ENCODE measurements at places on chromosomes 1 and 21.

GRCh38 chr1:110207831-110208230, 2.3 kb upstream of the KCNC4 start:
- no peak overlapping the region for H3K4me3 ChIP-seq
- H3K36me3 ChIP-seq = peaks cover 9% of the 10 kb centered on the region
- no peak overlapping the region for H3K27ac ChIP-seq
- DNase-seq = peak; percentile 64
- peaks cover 40% of the 10 kb centered on the region for H3K4me1 ChIP-seq

GRCh38 chr1:188652678-188653077, 1823.9 kb downstream of the PLA2G4A start:
- no peaks in the 10 kb centered on the region for H3K27me3 ChIP-seq
- H3K4me3 ChIP-seq = no peak overlapping the region
- no peak overlapping the region for H3K27ac ChIP-seq
- DNase-seq = no peak
- H3K36me3 ChIP-seq = no peaks in the 10 kb centered on the region

DNA sequence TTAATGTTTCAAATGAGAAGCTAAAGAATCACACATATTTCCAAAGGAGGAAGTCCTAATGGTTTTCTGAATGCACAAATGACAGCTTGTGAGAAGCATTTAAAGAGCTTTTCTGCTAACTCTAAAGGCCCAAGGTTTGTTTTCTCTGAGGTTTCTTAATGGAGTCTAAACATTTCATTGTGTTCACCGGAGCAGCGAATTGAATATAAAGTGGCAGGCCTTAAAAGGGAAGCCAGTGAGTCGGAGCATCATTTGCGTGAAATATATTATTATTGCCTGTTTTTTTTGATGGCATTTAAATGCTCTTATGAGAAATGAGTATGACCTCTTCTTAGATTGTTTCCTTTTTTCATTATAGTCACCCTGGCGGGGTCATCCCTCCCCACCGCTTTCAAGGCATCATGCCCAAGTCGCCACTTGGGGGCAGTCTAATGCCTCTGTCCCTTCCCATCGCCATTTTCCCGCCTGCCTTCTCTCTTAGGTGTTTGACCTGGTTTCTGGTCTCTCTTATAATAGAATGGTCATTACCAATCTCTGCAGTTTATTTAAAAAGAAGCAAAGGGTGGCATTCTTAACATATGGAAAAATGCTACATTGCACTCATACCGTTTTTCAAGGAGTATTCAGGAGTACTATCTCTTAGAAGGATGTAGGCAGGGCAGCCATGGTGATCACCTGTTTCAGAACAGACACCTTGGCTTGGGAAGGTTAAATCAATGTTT, 25.3 kb upstream of the OVAAL start:
- no peak overlapping the region for H3K27ac ChIP-seq
- no peak overlapping the region for H3K4me3 ChIP-seq
- no peaks in the 10 kb centered on the region for H3K4me1 ChIP-seq
- H3K27me3 ChIP-seq = peaks cover 31% of the 10 kb centered on the region
- peak; percentile 23 for DNase-seq

- DNase-seq = no peak
- H3K27ac ChIP-seq = no peak overlapping the region
- peaks cover 42% of the 10 kb centered on the region for H3K36me3 ChIP-seq
- peaks cover 22% of the 10 kb centered on the region for H3K4me1 ChIP-seq
- H3K27me3 ChIP-seq = no peaks in the 10 kb centered on the region
- H3K4me3 ChIP-seq = no peak overlapping the region
Observed at GRCh38 chr1:224189561-224189960, 6.5 kb downstream of the DEGS1 start.

GRCh38 chr1:35120458-35121133, 41.4 kb downstream of the ZMYM1 start:
- no peak for DNase-seq
- peaks cover 10% of the 10 kb centered on the region for H3K27me3 ChIP-seq
- peak overlapping the region; percentile 10 for H3K4me3 ChIP-seq
- H3K27ac ChIP-seq = no peak overlapping the region
- no peaks in the 10 kb centered on the region for H3K36me3 ChIP-seq
- peaks cover 11% of the 10 kb centered on the region for H3K4me1 ChIP-seq

DNA sequence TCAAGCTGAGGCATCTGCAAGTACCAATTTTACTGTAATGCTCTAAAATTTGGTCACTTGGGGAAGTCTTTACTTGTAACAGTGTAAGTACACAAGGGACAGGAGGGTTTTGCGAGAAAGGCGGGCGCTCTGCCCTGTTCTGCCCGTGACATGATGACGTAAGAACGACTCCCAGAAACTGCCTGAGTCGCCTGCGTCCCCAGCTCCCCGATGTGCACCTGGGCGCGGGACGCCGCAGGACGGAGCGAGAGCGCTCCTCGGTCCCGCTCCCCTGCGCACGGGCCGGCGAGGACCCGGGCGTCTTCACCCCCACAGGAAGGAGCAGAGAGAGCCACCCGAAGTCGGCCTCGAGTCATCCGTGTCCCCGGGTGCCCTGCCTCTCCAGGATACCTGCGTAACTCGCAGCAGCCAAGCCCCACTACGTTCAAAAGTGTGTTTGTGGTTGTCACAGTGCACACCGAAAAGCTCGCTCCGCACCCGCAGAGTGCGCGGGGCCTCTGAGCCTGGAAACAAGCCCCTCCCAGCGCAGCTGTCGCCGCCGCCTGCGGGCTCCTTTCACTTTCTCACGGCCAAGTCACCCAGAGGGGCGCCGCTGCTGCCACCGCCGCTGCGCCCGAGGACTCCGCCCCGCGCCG, 3.3 kb upstream of the ZBTB18 start:
- peaks cover 21% of the 10 kb centered on the region for H3K36me3 ChIP-seq
- H3K27ac ChIP-seq = peak overlapping the region; percentile 99
- peak overlapping the region; percentile 89 for H3K4me3 ChIP-seq
- peaks cover 17% of the 10 kb centered on the region for H3K27me3 ChIP-seq
- peak; percentile 95 for DNase-seq

- no peak for DNase-seq
- no peaks in the 10 kb centered on the region for H3K27me3 ChIP-seq
- H3K4me1 ChIP-seq = peaks cover 18% of the 10 kb centered on the region
- H3K36me3 ChIP-seq = no peaks in the 10 kb centered on the region
Observed at GRCh38 chr1:89361681-89362080, 2.2 kb upstream of the GBP6 start.

GRCh38 chr1:11823366-11824137, 17.6 kb downstream of the CLCN6 start:
- H3K27ac ChIP-seq = no peak overlapping the region
- no peaks in the 10 kb centered on the region for H3K4me1 ChIP-seq
- DNase-seq = no peak
- no peaks in the 10 kb centered on the region for H3K27me3 ChIP-seq
- no peak overlapping the region for H3K4me3 ChIP-seq

GRCh38 chr1:66984491-66984890, 59.7 kb downstream of the MIER1 start:
- H3K27ac ChIP-seq = peak overlapping the region; percentile 68
- no peaks in the 10 kb centered on the region for H3K27me3 ChIP-seq
- H3K36me3 ChIP-seq = peaks cover 51% of the 10 kb centered on the region

DNA sequence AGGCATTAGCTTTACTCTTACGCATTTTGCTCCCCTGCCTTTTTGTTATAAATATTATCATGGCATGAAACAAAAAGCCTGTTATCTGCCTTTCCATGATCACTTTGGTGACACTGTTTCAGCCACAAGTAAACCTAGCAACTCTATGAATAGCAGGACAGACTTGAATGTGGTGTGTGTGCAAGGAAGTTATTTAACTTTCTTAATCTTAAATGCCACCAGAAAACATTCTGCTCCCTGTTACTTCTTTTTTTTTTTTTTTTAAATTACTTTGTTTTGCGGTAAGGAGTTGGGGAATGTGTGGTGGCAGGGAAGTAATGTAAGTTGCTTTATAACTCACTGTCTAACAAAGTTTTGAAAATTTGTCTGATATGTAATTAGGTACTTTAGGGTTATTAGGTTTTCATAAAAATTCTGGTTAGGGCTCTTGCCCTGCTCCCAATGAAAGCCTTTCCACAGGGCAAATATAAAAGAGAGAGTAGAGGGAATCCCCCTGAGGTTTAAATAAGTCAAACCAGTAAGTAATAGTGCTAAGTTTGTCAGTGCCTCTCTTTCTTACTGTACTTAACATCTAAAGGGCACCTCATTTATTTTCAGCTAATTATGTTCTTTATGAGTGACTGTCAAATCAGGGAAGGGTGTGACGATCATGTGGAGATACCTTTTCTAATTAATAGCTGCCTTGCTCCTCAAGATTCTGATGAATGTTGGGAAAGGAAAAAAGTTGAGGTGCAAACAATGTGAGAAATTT, 39.5 kb downstream of the RASAL2 start:
- no peaks in the 10 kb centered on the region for H3K4me1 ChIP-seq
- DNase-seq = no peak
- H3K4me3 ChIP-seq = no peak overlapping the region
- no peaks in the 10 kb centered on the region for H3K27me3 ChIP-seq

GRCh38 chr1:162222014-162222413, 152.5 kb downstream of the NOS1AP start:
- peaks cover 2% of the 10 kb centered on the region for H3K36me3 ChIP-seq
- peaks cover 64% of the 10 kb centered on the region for H3K27me3 ChIP-seq
- H3K4me1 ChIP-seq = no peaks in the 10 kb centered on the region
- H3K4me3 ChIP-seq = no peak overlapping the region
- H3K27ac ChIP-seq = no peak overlapping the region

DNA sequence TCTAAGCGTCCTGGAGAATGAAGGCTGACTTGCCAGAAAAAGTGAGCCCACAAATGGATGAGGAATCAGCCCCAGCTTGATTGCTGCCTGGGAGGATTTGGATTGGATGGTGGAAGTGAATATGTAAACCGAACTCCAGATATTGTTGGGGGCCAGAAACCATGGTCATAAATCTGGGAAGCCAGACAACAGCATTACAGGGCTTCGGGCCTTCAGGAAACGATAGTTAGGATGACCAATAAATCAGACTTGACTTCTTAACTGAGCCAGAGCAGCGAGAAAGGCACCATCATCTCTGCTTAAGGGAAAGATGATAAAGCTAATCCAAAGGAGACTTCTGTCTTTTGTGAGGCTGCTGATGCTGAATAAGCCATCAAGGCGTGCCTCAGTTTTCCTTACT, 26.6 kb downstream of the FAM78B start:
- H3K4me1 ChIP-seq = no peaks in the 10 kb centered on the region
- H3K27me3 ChIP-seq = peaks cover 9% of the 10 kb centered on the region
- H3K4me3 ChIP-seq = no peak overlapping the region
- no peaks in the 10 kb centered on the region for H3K36me3 ChIP-seq
- no peak overlapping the region for H3K27ac ChIP-seq

DNA sequence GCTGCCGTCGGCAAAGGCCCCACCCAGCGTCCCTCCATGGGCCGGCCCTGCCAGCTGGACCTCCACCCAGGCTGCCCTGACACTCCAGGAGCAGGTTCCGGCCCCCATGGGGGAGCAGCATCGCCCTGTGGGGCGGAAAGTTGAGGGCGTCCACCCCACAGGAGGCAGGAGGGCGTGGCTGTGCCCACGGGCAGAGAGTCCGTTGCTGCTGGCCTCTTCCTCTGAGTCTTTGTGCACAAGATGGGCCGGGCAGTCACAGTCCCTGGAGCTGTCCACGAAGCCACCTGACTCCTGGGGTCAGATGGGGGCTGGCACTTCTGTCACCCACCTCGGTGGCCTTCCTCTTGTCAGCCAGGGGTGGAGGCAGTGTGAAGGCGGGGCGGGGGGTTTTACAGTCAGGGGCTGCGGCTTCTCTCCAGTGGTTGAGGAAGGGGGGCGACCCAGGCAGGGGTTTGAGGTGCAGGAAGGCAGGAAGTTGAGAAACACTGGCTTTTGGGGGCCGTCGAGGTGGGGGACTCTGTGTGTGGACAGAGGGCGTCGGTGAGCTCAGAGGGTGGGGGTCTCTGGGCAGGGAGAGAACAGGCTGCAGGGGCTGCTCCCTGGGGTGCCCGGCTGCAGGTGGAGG, 67.2 kb upstream of the TTC34 start:
- no peaks in the 10 kb centered on the region for H3K36me3 ChIP-seq
- no peak for DNase-seq
- H3K27ac ChIP-seq = no peak overlapping the region
- H3K4me3 ChIP-seq = no peak overlapping the region
- no peaks in the 10 kb centered on the region for H3K4me1 ChIP-seq
- H3K27me3 ChIP-seq = peaks cover 9% of the 10 kb centered on the region

GRCh38 chr1:6688001-6688400, 13.6 kb downstream of the DNAJC11 start:
- no peak overlapping the region for H3K4me3 ChIP-seq
- DNase-seq = no peak
- H3K27me3 ChIP-seq = no peaks in the 10 kb centered on the region
- peaks cover 22% of the 10 kb centered on the region for H3K4me1 ChIP-seq

- H3K27me3 ChIP-seq = no peaks in the 10 kb centered on the region
- peaks cover 68% of the 10 kb centered on the region for H3K4me1 ChIP-seq
Observed at GRCh38 chr1:22101199-22101598, 41.7 kb downstream of the WNT4 start.

DNA sequence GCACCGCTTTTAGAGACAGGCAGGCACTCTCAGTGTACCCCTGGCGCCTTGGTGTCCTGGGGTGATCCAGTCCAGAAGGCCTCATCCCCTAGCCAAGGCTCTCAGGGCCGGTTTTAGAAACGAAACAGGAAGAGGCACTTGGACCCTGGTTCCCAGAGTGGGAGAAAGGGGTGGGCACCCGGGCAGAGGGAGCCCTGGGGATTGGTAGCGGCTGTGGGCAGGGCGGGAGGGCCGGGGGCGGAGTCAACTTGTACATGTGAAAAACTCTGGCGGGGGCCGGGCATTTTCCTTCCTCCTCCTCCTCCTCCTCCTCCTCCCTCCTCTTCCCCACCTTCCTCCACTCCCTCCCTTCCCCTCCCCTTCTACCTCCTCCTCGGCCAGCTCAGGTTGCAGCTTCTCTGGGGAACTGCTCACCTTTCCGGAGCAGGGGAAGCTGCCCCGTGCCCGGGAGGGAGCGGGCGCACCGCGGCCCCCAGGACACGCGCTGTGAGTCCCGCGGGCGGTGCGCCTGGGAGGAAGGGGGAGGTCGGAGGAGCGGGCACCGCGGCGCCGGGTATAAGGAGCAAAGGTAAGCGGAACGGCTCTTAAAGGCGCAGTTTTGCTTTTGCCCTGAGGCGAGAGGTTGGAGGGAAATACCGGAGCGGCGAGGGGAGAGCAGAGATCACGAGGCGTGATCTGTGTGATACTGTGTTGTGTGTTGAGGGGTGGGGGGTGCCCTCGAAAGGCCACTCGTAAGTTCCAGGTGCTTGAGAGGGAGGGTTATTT, at the start of gene CDK18:
CDK18 (plus strand) TSS at position 359 of the 765 bp plus-strand sequence. CDS start 18,499 bp downstream, outside the sequence.
- H3K4me3 ChIP-seq = peak within 1 kb of the TSS; percentile 77
- no peaks in the 10 kb centered on the region for H3K36me3 ChIP-seq
- H3K4me1 ChIP-seq = peaks cover 13% of the 10 kb centered on the region
- peak within 1 kb of the TSS; percentile 71 for H3K27ac ChIP-seq
- H3K27me3 ChIP-seq = no peaks in the 10 kb centered on the region

GRCh38 chr1:200684015-200684414, 14.3 kb upstream of the DDX59 start:
- H3K4me1 ChIP-seq = no peaks in the 10 kb centered on the region
- no peak overlapping the region for H3K27ac ChIP-seq
- peaks cover 23% of the 10 kb centered on the region for H3K27me3 ChIP-seq
- H3K4me3 ChIP-seq = no peak overlapping the region
- DNase-seq = no peak

DNA sequence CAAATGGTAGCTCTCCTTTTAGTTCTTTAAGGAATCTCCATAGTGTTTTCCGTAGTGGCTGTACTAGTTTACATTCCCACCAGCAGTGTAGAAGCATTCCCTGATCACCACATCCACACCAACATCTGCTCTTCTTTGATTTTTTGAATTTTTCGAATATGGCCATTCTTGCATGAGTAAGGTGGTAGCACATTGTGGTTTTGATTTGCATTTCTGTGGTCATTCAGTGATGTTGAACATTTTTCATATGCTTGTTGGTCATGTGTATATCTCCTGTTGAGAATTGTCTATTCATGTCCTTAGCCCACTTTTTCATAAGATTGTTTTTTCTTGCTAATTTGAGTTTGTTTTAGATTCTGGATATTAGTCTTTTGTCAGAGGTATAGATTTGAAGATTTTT, 84.6 kb upstream of the B3GALT2 start:
- no peak overlapping the region for H3K27ac ChIP-seq
- no peak overlapping the region for H3K4me3 ChIP-seq
- H3K36me3 ChIP-seq = peaks cover 7% of the 10 kb centered on the region
- H3K27me3 ChIP-seq = no peaks in the 10 kb centered on the region
